ENCODE measurements at places on chromosomes 4 and X. TPM values are rescaled to one million over a fixed set of nuclear protein-coding genes. Genes with fewer than 3 reads are reported as not detected.

GRCh38 chr4:165928601-165929000, 55.6 kb downstream of the TLL1 start:
- no peaks in the 10 kb centered on the region for H3K4me1 ChIP-seq
- no peaks in the 10 kb centered on the region for H3K27me3 ChIP-seq
- no peak for DNase-seq
- no peak overlapping the region for H3K4me3 ChIP-seq
- no peaks in the 10 kb centered on the region for H3K36me3 ChIP-seq

GABRE gene
- 0.92 TPM for total RNA-seq

DNA sequence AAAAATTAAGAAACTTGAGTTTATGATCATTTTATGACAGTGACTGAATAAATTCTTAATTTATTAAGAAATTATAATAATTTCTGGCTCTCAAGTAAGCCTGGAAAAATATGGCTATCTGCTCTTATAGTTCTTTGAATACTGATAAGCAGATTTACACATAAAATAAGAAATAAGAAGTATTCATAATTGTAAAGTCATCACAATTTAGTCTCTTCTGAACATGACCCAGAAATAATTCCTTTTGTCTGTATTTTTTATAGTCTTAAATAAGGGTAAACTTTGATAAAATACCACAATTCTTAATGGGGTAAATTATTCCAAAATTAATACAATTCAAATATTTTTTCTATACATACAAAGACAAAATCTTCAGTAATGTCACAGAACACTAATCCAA, 72.7 kb downstream of the ANKRD17 start:
- H3K4me1 ChIP-seq: peaks cover 13% of the 10 kb centered on the region
- no peak for DNase-seq
- no peak overlapping the region for H3K4me3 ChIP-seq
- no peaks in the 10 kb centered on the region for H3K36me3 ChIP-seq

GRCh38 chr4:39614487-39615162, 24.0 kb downstream of the SMIM14 start:
- H3K4me1 ChIP-seq: no peaks in the 10 kb centered on the region
- no peaks in the 10 kb centered on the region for H3K36me3 ChIP-seq
- no peaks in the 10 kb centered on the region for H3K27me3 ChIP-seq
- no peak overlapping the region for H3K4me3 ChIP-seq
- H3K27ac ChIP-seq: no peak overlapping the region

DNA sequence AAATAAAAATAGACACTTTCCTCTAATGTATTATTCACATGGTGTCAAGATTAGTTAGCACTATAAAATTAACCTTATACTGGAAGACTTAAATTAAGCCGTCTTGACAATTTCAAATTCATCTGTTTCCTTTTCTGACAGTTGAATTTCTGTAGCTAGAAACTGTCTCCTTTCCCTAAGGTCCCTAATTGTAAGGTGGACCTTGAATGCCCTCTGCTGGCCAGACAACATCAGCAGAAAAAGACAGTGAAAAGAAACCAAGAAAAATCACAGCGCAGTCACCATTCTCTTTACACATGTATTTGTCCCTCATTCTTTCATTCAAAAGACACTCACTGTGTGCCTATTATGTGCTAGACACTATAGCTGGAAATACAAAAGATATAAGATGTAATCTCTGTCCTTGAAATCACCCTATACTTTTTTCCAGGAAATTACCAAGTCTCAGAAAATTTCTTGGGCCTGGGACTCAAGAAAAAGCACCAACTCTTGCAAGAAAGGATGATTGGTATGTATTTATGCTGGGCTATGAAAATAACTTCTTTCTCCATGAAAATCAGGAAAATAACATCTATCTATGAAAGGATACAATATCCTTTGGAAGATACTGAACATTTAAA, 32.7 kb upstream of the AMBN start:
- no peak overlapping the region for H3K27ac ChIP-seq
- H3K4me1 ChIP-seq: no peaks in the 10 kb centered on the region
- DNase-seq: peak; percentile 64
- no peaks in the 10 kb centered on the region for H3K36me3 ChIP-seq
- H3K27me3 ChIP-seq: no peaks in the 10 kb centered on the region

DNA sequence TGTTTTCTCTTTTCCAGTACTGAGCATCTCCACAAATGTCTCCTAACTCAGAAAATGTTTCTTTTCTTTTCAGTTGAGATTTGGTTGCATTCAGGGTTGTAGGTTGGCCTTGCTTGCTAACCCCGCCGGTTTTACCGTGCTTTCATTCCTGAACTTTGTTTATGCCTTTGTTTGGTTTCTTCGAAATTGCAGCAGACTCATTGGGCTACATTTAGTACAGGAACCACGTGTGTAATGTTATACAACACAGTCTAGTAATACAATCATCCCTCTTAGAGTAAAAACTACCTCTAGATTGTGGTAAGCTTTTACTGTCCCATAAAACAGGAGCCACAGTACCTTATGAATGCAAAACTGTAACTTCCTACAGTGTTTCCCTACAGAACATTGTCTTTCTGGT, 57.9 kb downstream of the CCKAR start:
- H3K36me3 ChIP-seq: peaks cover 28% of the 10 kb centered on the region
- DNase-seq: no peak
- H3K4me1 ChIP-seq: no peaks in the 10 kb centered on the region

DNA sequence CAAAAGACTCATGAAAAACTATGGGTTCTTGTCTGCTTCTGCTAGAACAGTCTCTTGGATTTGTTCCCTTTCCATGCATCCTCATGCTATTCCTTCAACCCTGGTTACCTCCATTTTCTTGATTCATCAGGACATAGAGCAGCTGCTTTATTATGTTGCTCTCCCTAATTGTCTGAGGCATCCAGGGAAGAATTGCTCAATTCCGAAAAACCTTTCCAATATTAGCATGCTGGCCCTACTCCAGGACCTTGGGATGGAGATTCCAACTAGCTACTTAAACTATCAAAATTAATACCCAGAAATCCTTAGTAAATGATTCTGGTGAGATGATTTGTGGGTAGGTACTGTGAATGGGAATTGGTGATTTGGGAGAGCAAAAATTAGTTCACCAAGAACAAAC, 56.6 kb upstream of the FAM47B start:
- H3K4me3 ChIP-seq: no peak overlapping the region
- no peaks in the 10 kb centered on the region for H3K27me3 ChIP-seq
- no peaks in the 10 kb centered on the region for H3K36me3 ChIP-seq
- H3K4me1 ChIP-seq: no peaks in the 10 kb centered on the region
- no peak for DNase-seq
- H3K27ac ChIP-seq: no peak overlapping the region

CXCL1 gene
- total RNA-seq: not detected

DNA sequence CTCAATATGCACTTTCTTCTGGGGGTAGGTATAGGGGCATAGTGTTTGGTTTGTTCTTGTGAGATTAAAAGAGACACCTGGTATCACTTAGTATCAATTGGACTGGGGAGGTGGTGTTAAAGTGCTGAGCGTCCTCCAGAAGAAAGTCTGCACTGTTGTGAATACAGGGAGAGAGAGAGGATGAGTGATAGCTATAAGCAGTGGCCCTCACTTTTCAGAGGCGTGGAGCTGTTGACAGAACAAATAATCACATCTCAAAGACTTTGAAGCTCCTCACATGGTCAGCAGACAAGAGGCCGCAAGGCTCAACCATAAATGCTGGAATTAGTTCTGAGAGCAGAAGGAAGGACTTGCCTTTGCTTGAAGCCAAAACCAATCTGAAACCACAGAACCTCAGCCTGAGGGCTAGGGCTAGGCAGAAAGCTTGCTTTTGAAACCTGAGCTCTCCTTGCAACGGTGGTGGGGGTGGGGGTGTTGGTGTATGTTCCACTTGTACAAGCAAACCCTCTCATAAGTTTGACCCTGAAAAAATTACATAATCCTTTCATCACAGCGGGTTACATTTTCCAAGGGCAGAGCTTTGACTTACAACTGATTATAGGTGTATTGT, 123.2 kb upstream of the SCML1 start:
- no peak overlapping the region for H3K4me3 ChIP-seq
- no peaks in the 10 kb centered on the region for H3K27me3 ChIP-seq
- no peak overlapping the region for H3K27ac ChIP-seq
- H3K36me3 ChIP-seq: no peaks in the 10 kb centered on the region
- H3K4me1 ChIP-seq: peaks cover 3% of the 10 kb centered on the region

WDR17 gene
- 4.7 TPM for total RNA-seq

DNA sequence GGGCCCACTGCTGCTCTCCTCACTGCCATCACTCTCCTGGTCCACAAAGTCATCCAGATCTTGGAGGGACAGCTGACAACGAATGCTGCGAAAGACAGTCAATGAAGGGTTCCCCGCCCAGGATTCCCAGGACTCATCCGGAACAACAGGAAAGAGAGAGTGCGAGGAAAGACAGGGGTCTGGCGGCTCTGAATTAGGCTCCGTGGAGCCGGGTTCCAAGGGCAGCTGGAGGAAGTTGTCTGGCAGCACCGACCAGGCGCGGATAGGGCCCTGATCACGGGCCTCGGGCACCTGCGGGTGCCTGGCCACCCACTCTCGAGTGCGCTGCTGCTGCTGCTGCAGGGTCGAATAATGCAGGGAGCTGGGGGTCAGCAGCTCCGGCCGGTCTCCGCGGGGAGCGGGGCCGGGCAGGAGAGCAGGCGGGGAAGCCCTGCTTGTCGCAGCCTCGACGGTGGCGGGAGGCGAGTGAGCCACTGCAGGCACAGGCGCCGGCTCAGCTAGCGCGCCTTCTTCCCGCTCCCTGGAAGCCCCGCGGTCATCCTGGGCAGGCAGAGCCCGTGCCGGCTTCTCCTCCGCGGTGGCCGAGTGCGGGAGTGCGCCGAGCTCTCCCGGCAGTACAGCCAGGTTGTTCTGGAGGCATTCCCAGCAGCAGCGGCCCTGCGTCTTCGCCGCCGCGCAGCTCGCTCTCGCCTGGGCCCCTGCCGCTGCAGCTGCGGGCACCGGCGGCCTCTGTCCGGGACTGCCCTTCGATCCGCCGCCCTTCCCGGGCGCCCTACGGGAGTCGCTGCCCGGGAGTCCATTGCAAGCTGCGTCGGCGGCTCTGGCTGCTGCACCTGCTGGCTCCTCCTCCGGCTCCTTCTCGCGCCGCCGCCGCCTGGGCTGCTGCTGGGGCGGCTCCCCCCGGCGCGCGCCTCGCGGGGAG, 1.1 kb downstream of the SOWAHB start:
- H3K27me3 ChIP-seq: peaks cover 96% of the 10 kb centered on the region
- peak; percentile 80 for DNase-seq
- H3K36me3 ChIP-seq: no peaks in the 10 kb centered on the region
- H3K4me1 ChIP-seq: peaks cover 5% of the 10 kb centered on the region
- H3K4me3 ChIP-seq: peak overlapping the region; percentile 56
- H3K27ac ChIP-seq: no peak overlapping the region

CXorf49 gene
- not detected for total RNA-seq

DNA sequence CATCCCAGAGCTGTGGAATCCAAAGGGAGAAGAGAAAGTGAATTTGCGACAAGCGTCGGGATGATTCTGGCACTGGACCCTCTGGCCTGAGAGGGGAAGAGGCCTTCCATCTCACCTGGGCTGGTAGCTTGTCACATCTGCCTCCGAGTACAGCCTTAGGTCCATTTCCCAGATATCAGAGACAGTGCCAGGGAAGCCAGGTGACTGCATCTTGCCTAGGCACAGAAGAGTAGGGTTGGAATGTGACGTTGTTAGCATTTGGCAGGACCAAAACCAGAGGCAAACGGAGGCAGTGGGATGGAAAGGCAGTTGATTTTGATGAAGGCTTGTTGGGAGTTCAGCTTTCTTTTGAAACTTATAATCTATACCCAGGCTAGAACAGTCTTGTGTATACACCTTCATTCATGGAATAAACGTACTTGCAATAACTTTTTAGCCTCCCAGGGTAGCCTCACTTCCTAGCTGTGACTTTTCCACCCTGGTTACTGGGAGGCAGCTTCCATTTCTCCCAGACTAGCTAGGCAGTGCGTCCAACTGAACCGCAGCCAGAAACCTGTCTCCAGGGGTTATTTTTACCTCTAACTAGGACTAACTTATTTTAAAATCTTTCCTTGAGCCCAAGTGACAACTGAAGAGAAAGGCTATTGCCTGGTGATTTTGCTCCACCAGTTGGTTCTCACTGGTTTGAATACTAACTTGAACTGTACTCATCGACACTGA, 5.9 kb downstream of the SOD3 start:
- H3K4me3 ChIP-seq: peak overlapping the region; percentile 50
- H3K36me3 ChIP-seq: no peaks in the 10 kb centered on the region
- peaks cover 4% of the 10 kb centered on the region for H3K4me1 ChIP-seq
- peaks cover 64% of the 10 kb centered on the region for H3K27me3 ChIP-seq
- no peak for DNase-seq

DNA sequence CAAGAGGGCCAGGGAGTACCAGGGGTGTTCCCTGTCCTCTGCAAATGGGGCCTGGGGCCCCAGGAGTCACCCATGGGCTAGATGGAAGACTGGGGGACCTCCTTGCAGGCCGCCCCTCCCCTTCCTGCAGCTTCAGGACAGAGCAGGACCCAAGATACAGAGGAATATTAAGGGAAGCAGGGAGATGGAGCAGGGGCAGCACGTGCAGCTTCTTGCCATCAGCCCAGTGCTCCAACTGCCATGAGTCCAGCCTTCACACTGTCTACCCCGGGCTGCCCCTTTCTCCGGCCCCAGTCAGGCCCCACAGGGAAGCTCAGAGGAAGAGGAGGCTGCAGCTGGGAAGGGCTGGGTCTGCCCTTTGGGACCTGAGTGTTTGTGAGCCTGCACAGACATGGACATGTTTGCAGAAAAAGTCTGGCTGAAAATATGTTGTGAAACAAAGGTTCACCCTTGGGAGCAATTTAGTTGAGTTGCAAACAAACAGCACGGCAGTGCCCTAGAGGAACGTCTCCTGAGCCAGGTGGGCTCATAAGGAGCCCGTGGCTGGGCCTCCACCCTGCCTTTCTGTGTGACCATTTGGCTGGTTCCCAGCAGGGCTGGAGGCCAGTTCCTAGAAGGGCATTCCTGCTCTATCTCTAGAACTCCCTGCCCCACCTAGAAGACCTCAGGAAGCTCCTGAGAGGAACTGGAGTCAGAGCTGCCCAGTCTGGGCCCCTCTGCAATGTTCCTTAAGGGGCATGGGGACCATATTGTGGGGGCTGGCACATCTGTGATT, 8.9 kb downstream of the FATE1 start:
- no peak overlapping the region for H3K4me3 ChIP-seq
- no peak overlapping the region for H3K27ac ChIP-seq
- H3K4me1 ChIP-seq: no peaks in the 10 kb centered on the region
- no peak for DNase-seq
- H3K36me3 ChIP-seq: no peaks in the 10 kb centered on the region

USP17L13 gene
- not detected for total RNA-seq
